ENCODE measurements at places on chromosomes 7 and 10. TPM values are rescaled to one million over a fixed set of nuclear protein-coding genes. Genes with fewer than 3 reads are reported as not detected.

DNA sequence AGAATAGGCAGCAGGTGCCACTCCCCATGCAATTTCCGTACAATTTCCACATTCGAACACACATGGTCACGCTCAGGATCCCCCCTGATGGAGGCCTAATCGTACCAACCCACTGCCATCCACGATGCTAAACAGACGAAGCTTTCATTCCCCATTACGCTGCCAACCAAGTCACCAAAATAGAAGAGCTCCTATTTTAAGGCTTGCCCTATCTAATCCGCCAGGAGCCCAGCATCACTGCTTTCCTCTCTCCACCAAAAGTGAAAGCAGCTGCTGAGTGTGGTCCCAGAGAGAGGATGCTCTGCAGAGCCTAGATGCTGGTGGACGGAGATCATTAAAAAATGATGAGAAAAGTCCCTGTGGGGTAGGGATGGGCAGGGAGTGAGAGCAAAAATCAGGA lies 43.3 kb downstream of the HSPA12A start:
- no peak overlapping the region for H3K27ac ChIP-seq
- no peak for DNase-seq
- H3K4me1 ChIP-seq, result no peaks in the 10 kb centered on the region
- H3K36me3 ChIP-seq, result no peaks in the 10 kb centered on the region
- H3K27me3 ChIP-seq, result no peaks in the 10 kb centered on the region

GRCh38 chr7:125061776-125062397 lies 132.3 kb upstream of the POT1 start:
- no peak for DNase-seq
- H3K36me3 ChIP-seq, result no peaks in the 10 kb centered on the region
- no peak overlapping the region for H3K27ac ChIP-seq
- H3K4me3 ChIP-seq, result no peak overlapping the region
- H3K27me3 ChIP-seq, result no peaks in the 10 kb centered on the region
- H3K4me1 ChIP-seq, result no peaks in the 10 kb centered on the region

DNA sequence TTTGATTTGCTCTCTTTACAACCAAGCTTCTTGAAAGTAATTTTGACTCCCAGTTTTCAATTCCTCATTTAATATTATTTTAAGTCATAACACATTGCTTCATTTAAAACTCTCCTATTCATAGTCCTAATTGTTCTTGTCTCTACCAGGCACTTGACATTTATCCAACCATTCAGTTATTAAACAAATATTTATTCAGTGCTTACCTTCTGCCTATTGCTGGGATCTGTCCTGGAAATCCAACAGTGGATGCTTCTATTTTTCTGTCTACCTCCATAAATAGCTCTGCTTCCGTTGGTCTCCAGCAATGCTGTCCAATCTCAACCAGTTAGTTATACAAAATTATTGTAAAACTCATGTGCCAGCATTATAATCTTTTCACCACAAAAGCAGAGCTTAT lies 615.1 kb downstream of the ZWINT start:
- no peaks in the 10 kb centered on the region for H3K27me3 ChIP-seq
- no peak overlapping the region for H3K27ac ChIP-seq
- no peak overlapping the region for H3K4me3 ChIP-seq
- no peaks in the 10 kb centered on the region for H3K4me1 ChIP-seq
- no peak for DNase-seq

DNA sequence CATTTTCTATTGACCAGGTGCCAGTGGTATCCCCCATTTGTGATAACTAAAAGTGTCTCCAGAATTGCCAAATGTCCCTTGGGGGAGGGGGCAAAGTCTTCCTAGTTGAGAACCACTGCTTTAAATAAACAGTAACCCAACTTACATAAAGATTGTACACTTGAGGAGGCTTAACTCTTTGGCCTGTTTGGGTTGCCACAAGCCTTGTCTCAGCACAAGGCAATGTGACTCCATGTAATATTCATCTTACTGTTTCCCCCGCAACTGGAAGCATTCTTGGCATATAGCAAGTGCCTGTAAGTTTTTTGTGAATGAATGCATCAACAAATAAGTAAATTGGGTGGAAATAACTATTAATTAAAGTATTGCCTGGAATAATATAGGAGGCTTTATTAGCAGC lies 108.3 kb downstream of the ANK3 start:
- no peaks in the 10 kb centered on the region for H3K27me3 ChIP-seq
- H3K36me3 ChIP-seq, result no peaks in the 10 kb centered on the region
- DNase-seq, result no peak

DNA sequence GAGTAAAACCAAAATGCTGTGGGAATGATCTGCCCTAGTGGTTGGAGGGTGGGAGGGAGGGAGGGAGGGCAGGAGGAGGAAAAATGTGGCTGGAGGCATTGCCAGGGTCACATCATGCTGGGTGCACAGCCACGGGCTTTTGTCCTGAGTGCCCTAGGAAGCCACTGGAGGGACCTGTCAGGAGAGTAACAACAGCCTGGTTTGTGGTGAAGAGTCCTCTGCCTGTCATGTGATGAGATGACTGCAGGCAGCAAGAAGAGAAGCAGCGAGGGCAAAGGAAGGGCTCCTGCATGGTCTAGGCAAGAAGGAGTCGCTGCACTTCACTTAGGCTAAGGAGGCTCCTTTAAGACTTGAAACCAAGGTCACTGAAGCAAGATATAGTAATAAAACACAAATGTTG lies 65.6 kb downstream of the PKD1L1 start:
- no peak overlapping the region for H3K4me3 ChIP-seq
- H3K27me3 ChIP-seq, result no peaks in the 10 kb centered on the region
- no peak for DNase-seq
- no peaks in the 10 kb centered on the region for H3K36me3 ChIP-seq

GRCh38 chr7:107559864-107560263 lies 3.9 kb downstream of the COG5 start:
- no peak overlapping the region for H3K27ac ChIP-seq
- no peaks in the 10 kb centered on the region for H3K36me3 ChIP-seq
- DNase-seq, result no peak
- H3K4me1 ChIP-seq, result peaks cover 31% of the 10 kb centered on the region
- H3K4me3 ChIP-seq, result no peak overlapping the region
- H3K27me3 ChIP-seq, result no peaks in the 10 kb centered on the region

- no peak for DNase-seq
- no peaks in the 10 kb centered on the region for H3K27me3 ChIP-seq
- no peaks in the 10 kb centered on the region for H3K36me3 ChIP-seq
- H3K4me3 ChIP-seq, result no peak overlapping the region
- H3K27ac ChIP-seq, result no peak overlapping the region
Observed at GRCh38 chr10:105679781-105680180, 1038.7 kb downstream of the SORCS3 start.

GRCh38 chr7:105805447-105806019 lies 70.9 kb downstream of the ATXN7L1 start:
- H3K36me3 ChIP-seq, result no peaks in the 10 kb centered on the region
- no peaks in the 10 kb centered on the region for H3K27me3 ChIP-seq
- H3K27ac ChIP-seq, result no peak overlapping the region

DNA sequence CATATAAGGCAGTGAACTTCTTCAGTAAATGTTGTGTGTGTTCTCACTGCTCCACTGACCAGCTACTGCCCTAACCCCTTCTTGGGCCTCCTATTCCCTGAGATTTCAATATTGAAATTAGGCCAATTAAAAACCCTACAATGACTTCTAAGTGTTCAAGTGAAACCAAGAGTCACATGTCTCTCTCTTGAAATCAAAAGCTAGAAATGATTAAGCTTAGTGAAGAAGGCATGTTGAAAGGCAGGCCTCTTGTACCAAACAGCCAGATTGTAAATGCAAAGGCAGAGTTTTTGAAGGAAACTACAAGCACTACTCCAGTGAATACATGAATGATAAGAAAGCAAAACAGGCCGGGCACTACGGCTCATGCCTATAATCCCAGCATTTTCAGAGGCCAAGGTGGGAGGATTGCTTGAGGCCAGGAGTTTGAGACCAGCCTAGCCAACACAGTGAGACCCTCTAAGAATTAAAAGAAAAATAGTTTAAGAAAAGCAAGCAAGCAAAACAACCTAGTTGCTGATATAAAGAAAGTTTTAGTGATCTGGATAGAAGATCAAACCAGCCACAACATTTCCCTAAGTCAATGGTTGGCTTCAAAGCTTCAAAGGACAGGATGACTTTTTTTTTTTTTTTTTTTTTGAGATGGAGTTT lies 22.3 kb downstream of the BRAF start:
- no peaks in the 10 kb centered on the region for H3K36me3 ChIP-seq
- H3K27ac ChIP-seq, result no peak overlapping the region
- DNase-seq, result no peak
- no peak overlapping the region for H3K4me3 ChIP-seq

DNA sequence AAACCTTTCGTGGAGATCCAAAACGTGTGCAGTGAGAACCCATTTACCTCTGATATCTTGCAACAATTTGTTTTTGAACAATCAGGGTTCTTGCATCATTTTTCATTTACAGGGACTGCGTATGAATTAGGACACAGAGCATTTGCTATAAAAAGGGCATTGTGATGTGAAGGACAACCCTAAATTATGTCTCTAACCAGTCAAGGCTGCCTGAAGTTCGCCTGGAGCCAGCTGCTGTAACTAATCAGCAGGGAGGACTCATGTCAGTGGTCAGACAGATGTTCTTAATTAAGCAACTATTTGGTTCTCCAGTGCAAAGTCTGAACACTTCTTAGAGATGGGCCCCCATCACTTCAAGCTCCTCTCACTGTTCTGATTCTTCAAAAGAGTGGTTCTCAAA lies 674.8 kb downstream of the KCNMA1 start:
- no peaks in the 10 kb centered on the region for H3K36me3 ChIP-seq
- no peak overlapping the region for H3K27ac ChIP-seq
- no peak for DNase-seq
- H3K27me3 ChIP-seq, result no peaks in the 10 kb centered on the region

GRCh38 chr10:13105184-13105583 lies 5.2 kb downstream of the OPTN start:
- peaks cover 17% of the 10 kb centered on the region for H3K36me3 ChIP-seq
- no peak overlapping the region for H3K4me3 ChIP-seq
- H3K27me3 ChIP-seq, result no peaks in the 10 kb centered on the region
- peak overlapping the region; percentile 96 for H3K27ac ChIP-seq
- no peak for DNase-seq
- peaks cover 57% of the 10 kb centered on the region for H3K4me1 ChIP-seq

DNA sequence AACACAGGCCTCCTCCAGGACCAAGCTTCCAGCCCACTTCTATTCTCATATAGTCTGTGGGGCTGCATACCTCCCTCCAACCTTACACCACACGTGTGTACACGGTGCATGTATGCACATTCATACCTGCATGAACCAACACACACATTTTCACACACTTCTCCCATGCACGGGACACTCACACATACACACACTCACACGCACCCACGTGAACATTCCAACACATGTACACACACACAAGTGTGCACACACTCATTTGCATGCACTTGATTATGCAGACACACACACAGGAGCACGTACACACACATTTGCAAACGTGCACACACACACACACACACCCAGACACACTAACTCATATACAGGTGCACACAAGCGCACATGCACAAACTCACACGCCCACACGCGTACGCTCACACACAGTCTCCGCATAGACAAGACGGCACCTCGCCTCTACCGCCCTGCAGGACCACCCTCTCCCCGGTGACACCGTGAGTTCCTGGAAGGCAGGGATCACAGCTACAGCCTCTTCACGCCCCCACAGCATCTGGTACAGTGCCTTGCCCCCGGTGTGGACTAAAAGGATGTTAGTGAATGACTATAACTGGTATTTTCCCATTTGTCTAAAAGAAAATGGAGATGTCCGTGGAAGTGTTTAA lies 263.8 kb downstream of the PTPRN2 start:
- no peak overlapping the region for H3K27ac ChIP-seq
- no peak for DNase-seq
- no peaks in the 10 kb centered on the region for H3K4me1 ChIP-seq
- no peaks in the 10 kb centered on the region for H3K27me3 ChIP-seq
- no peaks in the 10 kb centered on the region for H3K36me3 ChIP-seq
- no peak overlapping the region for H3K4me3 ChIP-seq

- no peak overlapping the region for H3K27ac ChIP-seq
- no peak for DNase-seq
- H3K36me3 ChIP-seq, result no peaks in the 10 kb centered on the region
- H3K4me1 ChIP-seq, result no peaks in the 10 kb centered on the region
- H3K4me3 ChIP-seq, result no peak overlapping the region
- no peaks in the 10 kb centered on the region for H3K27me3 ChIP-seq
Observed at GRCh38 chr7:108086962-108087361, 43.2 kb downstream of the LAMB4 start.

DNA sequence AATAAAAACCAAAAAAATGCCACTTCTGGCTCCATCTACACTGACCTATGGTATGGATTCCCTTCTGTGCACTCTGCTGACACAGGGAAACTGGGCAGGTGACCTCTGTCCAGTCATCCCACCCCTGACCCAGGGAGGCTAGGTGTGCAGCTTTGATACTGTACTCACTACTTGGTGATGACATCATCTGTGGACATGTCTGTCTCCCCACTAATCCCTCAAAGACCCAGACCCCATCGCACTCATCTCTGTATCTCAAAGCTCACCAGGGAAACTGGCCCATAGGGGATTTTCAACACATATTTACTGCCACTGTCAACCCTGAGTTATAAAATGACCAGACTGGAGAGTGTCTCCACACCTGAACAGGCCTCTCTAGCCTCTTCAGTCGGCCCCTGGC lies 10.6 kb downstream of the SGMS1 start:
- DNase-seq, result no peak
- H3K36me3 ChIP-seq, result no peaks in the 10 kb centered on the region
- H3K27me3 ChIP-seq, result no peaks in the 10 kb centered on the region
- H3K4me1 ChIP-seq, result peaks cover 39% of the 10 kb centered on the region

DNA sequence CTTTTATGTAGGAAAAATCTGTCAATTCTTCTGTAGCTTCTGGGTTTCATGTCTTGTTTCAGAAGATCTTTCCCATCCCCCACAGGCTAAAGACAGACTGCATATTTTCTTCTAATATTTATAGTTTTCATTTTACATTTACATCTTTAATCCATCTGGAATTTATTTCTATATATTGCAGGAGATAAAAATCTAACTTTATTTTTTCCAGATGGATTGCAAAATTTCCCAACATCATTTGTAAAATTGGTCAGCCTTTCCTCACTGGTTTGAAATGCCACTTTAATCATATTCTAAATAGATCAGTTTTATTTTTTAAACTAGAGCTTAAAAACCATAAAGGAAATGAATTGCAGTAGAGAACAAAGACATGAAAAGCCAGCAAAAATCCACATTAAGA lies 46.9 kb downstream of the TMEM26 start:
- H3K4me1 ChIP-seq, result peaks cover 7% of the 10 kb centered on the region
- H3K36me3 ChIP-seq, result no peaks in the 10 kb centered on the region
- no peak overlapping the region for H3K4me3 ChIP-seq
- H3K27ac ChIP-seq, result no peak overlapping the region
- H3K27me3 ChIP-seq, result no peaks in the 10 kb centered on the region

The MMP21 gene
- total RNA-seq, result not detected

The MINPP1 gene
- total RNA-seq, result 6.9 TPM

The TMEM72 gene
- total RNA-seq, result not detected

The TAS2R5 gene
- 3.4 TPM for total RNA-seq

The MNX1 gene
- not detected for total RNA-seq

The HMX2 gene
- not detected for total RNA-seq

The FAM25C gene
- total RNA-seq, result not detected

The CCT6A gene
- 120 TPM for total RNA-seq

Measured in gastrocnemius medialis (tissue), 4 donors.